ENCODE measurements at places on chromosomes 3 and 15.
A peak's percentile ranks its signal among the peaks of the same experiment; 100 is the strongest.

DNA sequence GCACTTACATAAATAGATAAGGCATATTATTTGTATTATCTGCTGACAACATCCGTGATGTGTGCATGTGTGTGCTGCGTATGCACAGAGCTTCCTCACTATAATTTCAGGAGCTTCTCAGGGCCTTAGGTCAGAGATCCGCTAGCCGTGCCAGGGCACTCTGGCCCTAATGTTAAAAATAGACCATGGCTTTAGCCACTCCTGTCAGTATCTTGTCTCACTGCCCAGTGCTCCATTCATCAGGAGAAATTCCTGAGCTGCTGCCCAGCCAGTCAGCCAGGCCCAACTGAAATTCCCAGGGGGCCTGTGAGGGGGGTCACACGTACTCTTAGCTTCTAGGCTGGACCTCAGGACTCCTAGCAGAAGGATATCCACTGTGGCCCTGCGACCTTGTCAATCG is 70.0 kb upstream of the ABHD2 start:
- no peak for DNase-seq

DNA sequence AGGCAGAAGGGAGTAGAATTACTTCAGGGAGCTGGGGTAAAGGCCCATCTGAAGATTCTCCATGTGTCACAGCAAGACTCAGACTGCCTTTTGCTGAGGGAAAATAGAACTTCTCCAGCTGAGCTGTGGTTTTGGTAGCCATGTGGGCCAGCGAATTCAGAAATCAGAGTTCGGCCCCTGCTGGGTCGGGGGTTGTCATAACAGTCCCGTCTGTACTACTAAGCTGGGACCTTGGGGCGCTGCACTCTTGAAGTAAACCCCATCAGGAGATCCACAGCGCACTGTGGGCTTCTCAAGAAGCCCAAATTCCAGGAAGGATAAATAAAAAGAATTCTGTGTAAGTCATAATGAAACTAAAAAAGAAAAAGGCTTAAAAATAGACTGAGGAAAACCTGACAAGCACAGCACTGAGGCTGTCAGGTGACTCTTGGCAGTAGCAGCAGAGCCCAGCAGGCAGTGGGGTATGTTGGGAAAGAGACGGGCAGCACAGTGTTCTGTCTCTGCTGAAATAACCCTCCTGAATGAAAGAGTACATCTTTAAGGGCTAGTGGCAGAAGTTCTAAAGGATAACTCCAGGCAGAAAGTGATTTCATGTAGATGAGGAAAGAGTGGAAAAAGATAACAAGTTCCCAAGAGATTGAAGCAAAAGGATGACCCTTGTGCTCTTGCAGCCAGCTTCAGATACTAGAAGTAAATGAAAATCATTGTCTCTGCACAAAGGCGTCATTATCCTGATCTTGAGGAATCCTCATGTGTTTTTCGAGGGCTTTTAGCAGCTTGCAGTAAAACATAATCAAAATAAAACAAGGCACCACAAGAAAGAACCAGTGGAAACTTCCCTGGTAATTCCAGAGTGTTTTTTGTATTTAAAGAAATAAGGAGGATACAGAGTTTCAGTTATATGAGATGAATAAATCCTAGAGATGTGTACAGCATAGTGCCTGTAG is 74.5 kb downstream of the RAB7A start:
- no peak for DNase-seq

DNA sequence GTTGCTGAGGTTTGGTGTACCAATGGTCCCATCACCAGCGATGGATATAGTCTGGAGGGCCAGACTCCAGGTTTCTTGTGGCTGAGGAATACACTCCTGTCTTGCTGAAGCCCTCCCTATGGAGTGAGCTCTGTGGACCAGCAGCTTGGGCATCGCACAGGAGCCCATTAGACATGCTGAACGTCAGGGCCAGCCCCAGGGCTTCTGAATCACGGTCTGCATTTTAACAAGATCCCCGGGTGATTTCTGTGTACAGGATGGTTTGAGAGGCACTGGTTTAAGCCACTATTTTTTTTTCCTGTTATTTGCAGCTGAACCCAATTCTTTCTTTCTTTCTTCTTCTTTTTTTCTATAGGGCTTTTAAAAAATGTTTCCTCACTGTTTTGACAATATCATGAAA is 69.5 kb upstream of the XCR1 start:
- DNase-seq, result no peak

DNA sequence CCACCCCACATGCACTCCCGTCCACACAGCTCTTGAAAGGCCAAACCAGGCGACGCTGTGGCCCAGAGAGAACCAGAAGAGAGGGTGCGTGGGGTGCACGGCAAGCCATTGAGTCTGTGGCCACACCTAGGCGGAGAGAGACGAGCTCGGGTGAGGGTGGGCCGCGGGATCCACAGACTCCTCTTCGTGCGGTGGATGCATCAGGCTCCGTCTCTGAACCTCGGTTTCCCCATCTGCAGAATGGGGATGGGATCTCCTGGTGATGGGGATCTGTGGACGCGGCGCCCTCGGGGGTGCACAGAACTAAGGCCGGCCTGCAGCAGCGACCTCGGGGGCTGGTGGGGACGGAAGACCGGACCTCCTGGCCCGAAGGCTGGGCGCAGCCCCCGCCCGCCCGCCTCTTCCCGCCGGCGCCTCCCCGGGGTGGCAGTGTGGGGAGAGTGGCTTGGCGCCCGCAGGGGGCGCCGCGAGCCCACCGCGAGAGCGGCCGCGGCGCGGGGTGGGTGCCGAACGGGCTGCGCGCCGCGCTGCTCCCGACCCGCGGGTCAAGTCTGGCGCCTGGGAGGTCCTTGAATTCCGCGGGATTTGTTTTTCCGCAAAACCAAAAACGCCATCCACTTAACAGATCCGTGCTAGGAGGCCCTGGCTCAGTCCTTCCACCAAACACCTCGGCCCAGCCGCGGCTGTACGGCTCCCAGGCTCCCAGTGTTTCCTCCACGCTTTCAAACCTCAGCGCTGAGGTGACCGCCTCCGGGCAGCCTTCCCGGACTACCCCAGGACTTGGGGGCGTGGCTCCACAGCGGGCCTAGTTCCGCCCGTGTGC is 13.2 kb upstream of the ADPGK start:
- DNase-seq, result peak; percentile 9

DNA sequence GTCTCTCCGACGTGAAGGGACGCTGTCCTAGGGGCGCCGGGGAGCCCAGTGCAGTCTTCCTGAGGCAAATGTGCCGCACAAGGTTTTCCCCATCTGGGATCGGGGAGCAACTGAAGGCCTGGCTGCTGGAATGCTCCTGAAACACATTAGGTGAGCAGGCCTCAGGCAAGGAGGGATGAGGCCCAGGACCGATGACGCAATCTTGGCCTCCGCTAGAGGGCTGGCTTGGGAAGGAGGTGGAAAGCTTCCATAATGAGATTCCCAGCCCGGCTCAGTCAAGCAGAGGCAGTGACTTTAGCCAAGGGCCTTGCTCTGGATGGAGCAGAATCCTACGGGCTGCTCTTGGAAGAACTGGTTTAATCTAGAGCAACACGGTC is 50.8 kb downstream of the CPN2 start:
- no peak for DNase-seq
